ENCODE measurements at places on chromosomes 12 and 14.

GRCh38 chr14:101126731-101127130 is 223.2 kb upstream of the RTL1 start:
- DNase-seq: no peak

GRCh38 chr12:100798286-100799160 is 3.9 kb downstream of the ANO4 start:
- no peak for DNase-seq

DNA sequence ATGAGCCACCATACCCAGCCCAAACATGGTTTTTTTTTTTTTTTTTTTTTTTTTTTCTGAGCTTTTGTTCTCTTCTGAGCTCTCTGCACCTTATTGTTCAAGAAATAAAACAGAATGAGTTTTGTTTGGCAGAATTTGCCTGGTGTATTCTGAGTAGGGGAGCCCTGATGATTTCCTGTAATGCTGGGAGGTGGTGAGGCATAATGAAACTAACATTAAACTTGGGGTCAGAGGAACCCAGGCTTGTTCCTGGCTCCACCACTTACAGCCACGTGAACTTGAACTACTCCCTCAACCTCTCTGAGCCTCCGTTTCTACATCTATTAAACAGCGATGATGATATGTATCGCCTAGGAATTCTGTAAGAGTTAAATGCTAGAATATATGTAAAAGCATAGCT is 276.3 kb upstream of the CRY1 start:
- no peak for DNase-seq

DNA sequence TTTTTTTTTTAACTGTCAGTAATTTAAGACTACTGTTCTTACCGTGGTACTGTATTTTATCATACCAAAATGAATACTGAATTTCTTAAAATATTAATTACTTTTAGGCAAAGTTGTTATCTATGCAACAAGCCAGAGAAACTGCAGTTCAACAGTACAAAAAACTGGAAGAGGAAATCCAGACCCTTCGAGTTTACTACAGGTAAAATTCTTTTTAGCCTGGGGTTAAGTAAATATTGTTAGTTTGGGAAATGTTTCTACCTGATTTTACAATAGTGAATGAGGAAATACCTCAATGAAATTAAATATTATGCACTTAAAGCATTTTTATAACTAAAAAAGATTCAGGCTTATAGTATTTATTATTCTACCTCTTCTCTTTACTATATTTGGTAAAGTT is 172.3 kb downstream of the FOXA1 start:
- DNase-seq: no peak

DNA sequence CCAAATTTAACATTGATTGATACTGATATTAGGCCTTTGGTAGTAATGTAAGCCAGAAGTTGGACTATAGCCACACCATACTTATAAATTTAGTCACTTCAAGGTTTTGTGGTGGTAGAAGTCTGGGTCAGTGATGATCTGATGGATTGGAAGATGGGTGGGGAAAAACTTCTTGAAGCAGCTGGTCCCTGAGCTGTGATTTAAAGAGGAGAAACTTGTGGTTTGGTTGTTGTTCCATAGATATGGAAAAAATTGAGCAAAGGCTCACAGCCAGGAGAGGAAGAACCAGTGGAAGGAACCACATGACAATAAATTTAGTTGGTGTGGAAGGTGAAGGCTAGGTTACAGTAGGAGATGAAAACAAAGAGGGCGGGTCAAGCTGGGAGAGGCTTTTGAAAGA is 26.1 kb downstream of the PTHLH start:
- DNase-seq: no peak

DNA sequence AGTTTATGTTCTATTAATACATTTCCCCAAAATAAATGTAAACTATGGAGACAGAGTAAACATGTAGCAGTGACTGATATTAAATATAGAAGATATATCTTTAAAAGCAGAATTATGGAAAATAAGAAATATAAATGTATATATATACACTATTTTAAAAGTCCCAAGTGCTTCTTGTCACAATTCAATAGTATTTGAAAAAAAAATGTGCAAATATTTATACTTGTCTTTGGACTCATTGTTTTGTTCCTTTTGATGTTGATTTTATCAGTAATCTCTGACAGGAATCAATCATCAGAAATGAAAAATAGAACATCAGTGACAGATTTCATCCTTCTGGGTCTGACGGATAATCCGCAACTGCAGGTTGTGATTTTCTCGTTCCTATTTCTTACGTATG is at the start of gene OR6C76:
OR6C76 (plus strand) TSS at position 301 of the 400 bp plus-strand sequence; CDS start at position 301, 0 bp downstream.
- DNase-seq: no peak

GRCh38 chr12:89083491-89083890 is 268.8 kb downstream of the DUSP6 start:
- DNase-seq: no peak
